ENCODE measurements at places on chromosomes 4 and X. TPM values are rescaled to one million over a fixed set of nuclear protein-coding genes. Genes with fewer than 3 reads are reported as not detected.

- no peak for ATAC-seq
Measured at GRCh38 chr4:167282171-167282864, 48.0 kb upstream of the SPOCK3 start.

DNA sequence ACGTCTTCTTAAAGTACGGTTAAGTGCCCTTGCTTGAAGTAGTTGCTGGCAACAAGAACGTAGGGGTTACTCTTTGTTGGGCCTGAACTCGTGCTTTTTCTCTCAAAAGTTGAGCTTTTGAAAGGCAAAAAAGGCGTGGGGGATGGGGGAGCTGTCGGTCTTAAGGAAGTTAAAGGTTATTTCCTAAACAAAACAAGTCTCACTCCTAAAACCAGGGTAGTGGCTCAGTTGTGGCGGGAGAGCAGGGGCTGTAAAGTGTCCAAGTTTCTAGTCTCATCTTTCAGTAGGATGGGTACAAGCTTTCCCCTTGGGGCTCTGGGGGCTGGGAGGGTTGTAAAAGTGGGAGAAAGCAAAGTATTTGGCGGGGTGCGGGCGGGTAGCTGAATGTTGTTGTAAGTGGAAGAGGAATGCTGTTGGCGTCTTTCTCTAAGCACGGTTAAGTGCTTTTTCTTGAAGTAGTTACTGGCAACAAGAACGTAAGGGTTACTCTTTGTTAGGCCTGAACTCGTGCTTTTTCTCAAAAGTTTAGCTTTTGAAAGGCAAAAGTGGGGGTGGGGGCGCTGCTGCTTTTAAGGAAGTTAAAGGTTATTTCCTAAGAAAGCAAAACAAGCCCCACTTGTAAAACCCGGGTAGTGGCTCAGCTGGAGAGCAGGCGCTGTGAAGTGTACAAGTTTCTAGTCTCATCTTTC lies 904 bp upstream of the WDR1 start:
- no peak for ATAC-seq

The IGSF1 gene
- total RNA-seq: 1.8 TPM

The ADAM29 gene
- not detected for total RNA-seq

The MND1 gene
- 0.78 TPM for total RNA-seq

Data from gastroesophageal sphincter (tissue), 4 donors.